ENCODE measurements at places on chromosomes 1 and 21.

GRCh38 chr21:43853851-43854772 is 10.9 kb upstream of the AGPAT3 start:
- DNase-seq = no peak

GRCh38 chr1:55689800-55690199 is 474.6 kb upstream of the USP24 start:
- DNase-seq = no peak

DNA sequence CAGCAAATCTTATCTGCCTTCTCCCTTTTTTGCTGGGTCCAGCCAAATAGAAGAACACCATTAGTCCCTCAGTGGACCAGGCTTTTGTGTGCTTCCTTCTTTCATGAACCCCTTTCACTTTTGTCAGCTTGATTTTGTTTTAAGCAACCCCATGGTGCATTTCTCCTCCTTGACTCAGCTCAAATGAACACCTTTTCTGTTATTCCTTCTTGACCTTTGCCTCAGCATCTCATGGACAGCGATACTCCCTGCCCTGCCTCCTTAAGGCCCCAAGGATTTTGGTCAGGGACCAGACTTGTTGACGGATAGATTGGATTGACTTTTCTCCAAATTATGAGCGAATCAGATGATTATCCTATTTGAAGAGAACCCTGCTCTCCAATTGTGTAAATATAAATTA is 356.6 kb upstream of the USP24 start:
- no peak for DNase-seq

- DNase-seq = no peak
Observed at GRCh38 chr1:238248356-238248755, 357.6 kb upstream of the ZP4 start.

DNA sequence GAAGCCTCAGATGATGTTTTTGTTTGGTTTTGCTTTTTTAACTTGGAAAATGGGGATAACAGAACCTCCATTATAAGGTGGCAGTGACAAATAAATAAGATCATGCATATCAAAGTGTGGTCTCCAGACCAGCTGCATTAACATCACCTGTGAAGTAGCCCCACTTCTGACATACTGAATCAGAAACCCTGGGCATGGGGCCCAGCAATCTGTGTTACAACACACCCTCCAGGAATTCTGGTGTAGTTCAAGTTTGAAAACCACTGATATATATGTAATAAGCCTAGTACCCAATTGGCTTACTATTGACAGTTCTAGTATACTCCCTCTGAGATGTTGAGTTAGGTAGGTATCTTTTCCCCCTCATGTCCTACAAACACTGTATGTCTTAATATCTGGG is 24.1 kb upstream of the RNF19B start:
- DNase-seq = no peak

DNA sequence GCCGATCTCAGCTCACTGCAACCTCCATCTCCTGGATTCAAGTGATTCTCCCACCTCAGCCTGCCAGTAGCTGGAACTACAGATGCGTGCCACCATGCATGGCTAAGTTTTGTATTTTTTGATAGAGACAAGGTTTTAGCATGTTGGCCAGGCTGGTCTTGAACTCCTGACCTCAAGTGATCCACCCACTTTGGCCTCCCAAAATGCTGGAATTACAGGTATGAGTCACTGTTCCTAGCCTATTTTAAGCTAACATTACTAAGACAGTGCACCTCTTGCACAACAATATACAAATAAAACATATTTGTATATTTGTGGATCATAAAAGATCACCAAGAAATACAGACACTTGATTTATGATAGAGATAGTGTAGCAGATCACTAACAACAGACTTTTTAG is 139.1 kb downstream of the DUSP10 start:
- DNase-seq = no peak

DNA sequence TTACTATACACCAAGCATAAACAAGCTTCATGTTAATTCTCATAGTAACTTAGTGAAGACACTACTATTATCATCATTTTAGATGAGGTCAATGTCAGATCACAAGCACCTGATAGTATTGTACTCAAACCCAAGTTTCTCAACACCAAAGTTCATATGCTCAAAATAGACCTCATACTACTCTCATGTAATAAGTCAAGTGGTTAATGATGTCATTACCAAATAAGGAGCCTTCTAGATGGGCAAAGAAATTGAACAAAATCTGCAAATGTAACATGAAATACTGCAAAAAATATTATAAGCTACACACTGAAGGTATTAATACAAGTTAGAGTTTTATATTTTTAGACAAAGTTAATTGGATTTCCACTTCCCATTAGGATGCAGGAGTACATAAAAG is 144.0 kb upstream of the CHRM3 start:
- DNase-seq = no peak

DNA sequence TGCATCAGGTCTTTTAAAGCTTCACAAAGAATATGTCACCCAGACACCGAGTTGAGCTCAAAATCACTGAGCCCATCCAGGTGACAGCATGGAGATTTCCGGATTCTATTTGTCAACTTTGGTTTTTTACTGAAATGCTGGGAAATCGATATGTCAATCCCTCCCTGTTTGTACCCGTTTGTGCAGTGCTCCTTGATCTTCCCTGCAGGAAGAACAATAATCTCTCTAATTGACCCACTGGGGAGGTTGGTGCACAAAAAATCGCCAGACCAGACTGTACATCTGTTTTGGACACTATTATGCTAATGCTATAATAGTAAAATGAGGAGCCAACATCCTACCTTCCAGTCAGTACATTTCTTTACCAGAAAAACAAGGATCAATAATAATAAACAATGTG is 1.8 kb downstream of the BARHL2 start:
- no peak for DNase-seq

- DNase-seq = no peak
Observed at GRCh38 chr1:214154596-214155292, 126.2 kb upstream of the SMYD2 start.

GRCh38 chr1:171460018-171460620 is 25.2 kb upstream of the PRRC2C start:
- no peak for DNase-seq

- DNase-seq = no peak
Observed at GRCh38 chr1:109822749-109823542, 59.2 kb upstream of the EPS8L3 start.

DNA sequence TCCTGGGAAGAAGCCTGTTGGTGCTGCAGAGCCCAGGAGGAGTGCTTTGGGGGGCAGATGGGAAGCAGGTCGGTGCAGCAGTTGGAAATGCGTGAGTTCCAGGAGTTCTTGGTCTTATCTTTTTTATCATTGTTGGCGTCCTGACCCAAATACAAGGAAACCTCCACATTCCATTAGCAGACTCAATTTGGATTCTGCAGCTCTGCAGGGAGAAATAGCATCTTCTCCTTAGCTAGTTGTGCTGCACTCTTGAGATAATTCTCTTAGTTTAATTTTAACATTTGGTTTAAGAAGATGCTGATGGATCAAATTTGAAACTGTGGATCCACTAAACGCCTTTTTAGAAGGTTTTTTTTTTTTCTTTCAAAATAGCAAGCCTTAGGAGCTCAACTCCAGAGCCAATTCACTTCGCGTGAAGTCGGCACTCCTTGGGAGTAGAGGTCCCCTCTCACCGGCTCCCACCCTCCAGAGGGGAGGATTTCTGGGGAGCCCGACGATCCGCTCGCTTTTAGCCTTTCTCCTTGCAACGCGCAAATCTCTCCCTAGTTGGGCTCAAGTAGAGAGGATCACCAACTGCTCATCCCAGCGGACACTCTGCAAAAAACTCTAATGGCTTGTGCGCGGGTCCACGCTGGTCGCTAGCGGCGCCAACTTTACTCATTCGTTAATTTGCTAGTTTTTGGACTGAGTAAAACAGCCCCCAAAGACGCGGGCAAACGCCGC is 1.3 kb downstream of the PLD5 start:
- no peak for DNase-seq

GRCh38 chr1:32903991-32904785 is 3.0 kb upstream of the TMEM54 start:
- no peak for DNase-seq

GRCh38 chr1:184194236-184194635 is 142.7 kb downstream of the TSEN15 start:
- DNase-seq = no peak

GRCh38 chr1:225250432-225250831 is 177.4 kb downstream of the LBR start:
- no peak for DNase-seq

GRCh38 chr1:11397151-11397901 is 81.6 kb upstream of the DISP3 start:
- DNase-seq = no peak

- no peak for DNase-seq
Observed at GRCh38 chr1:81254560-81254959, 546.2 kb upstream of the ADGRL2 start.

- DNase-seq = no peak
Observed at GRCh38 chr1:107184888-107185287, 44.0 kb downstream of the NTNG1 start.

DNA sequence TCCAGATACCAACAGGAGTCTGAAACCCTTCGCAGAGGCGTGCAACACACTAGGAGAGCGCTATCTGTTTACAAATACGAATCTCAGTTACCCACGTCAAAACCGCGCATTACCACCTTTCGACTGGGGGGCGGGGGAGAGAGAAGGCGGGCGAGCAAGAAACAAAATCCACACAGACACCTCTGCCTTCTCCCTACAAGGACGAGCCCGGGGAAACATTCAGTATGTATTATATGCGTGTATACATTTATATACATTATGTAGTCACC is 722 bp downstream of the TUT4 start:
- peak; percentile 73 for DNase-seq

- no peak for DNase-seq
Observed at GRCh38 chr1:101165532-101165931, 71.3 kb upstream of the S1PR1 start.

- no peak for DNase-seq
Observed at GRCh38 chr1:228101614-228101993, 1.5 kb downstream of the C1orf35 start.

- no peak for DNase-seq
Observed at GRCh38 chr1:74470251-74470650, 42.2 kb downstream of the LRRC53 start.

- no peak for DNase-seq
Observed at GRCh38 chr1:152148981-152149380, 10.0 kb downstream of the RPTN start.

GRCh38 chr1:248697907-248698306 is 4.7 kb downstream of the OR14I1 start:
- no peak for DNase-seq

- no peak for DNase-seq
Observed at GRCh38 chr1:86537928-86538695, 8.8 kb upstream of the CLCA4 start.

DNA sequence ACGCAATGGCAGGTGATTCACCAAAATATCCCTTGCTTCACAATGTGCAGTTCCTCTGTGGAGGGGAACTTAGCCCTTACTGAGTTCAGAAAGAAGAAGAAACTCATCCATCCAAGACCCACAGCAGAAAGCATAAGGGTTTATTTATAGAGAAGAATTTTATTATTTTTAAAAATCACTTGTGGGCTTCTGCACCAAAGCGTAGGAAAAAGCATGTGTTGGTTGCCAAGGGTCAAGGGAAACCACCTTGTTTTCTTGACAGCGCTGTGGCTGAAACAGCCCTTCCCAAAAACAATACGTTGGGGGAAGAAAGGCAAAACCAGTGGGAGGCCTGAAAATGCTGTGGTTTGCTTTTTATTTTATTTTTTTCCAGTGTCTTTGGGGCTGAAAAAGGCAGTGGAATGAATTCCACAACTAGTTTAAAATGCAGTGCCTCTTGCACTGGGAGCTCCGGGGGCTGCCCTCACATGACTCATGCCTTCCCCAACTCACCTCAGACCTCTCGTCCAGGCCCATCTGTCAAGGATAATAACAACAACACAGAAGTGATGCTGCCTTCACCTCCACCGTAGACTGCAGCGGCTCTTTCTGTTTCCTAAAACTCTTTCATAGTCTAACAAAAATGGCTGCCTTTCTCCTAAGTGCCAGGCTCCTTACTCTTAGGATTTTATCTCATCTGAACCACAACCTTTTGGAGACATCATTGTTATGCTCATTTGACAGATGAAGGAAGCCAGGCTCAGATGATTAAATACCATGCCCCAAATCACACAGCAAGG is 224.2 kb upstream of the JUN start:
- DNase-seq = peak; percentile 3

DNA sequence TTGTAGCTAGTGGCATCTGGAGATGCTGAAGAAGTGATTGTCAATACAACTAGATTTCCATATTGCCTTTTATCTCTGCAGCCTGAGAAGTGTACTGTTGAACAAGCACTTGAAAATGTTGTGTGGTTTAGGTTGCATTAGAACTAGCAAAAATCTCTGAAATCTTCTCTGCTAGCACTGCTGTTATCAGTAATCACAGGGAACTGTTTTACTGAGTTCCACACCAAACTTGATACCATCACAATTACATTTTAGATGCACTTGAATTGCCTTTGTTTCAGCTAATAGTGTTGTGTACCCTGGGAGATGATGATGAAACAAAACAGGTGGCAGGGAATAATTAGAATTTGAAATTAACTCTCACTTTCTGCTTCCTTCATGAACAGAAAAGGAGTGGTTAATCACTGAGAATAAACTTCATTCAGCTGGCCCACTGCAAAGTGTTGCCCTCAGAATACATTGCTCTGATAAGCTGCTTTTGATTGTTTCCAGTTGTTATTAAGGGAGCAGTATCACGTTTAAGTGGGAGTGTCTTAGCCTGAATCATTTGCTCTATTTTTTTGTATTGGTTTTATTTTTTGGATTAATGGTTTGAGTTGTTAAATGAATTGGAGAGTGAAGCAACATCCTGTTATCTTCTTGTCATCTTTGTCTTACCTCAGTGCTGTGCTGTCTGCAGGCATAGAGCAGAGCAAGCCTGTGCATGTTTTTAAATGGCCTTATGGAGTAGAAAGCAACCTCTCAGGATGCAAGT is 13.0 kb downstream of the FAM20B start:
- no peak for DNase-seq

DNA sequence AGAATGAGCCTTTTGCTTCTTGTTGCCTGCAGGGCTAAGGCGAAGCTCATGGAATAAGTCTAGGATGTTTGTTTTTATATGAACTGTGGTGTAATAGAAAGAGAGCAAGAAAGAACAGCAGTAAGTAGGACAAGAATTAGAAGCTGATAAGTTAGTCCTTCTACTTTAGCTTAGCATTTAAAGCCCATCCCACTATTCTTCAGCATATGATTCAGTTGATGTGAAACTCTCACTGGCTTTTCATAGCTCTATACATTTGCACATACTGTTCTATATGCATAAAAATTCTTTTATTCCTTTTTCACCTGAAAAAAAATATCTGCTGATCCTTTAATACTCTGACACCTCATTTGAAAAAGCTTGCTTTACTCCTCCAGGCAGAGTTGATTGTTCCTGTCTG is 712.0 kb downstream of the USP25 start:
- no peak for DNase-seq

Measured in stimulated activated naive CD4-positive, alpha-beta T cell treated with Interleukin-2 at 50 U/mL for 16 hours (primary cell).